ENCODE measurements at places on chromosomes 12 and 14.

DNA sequence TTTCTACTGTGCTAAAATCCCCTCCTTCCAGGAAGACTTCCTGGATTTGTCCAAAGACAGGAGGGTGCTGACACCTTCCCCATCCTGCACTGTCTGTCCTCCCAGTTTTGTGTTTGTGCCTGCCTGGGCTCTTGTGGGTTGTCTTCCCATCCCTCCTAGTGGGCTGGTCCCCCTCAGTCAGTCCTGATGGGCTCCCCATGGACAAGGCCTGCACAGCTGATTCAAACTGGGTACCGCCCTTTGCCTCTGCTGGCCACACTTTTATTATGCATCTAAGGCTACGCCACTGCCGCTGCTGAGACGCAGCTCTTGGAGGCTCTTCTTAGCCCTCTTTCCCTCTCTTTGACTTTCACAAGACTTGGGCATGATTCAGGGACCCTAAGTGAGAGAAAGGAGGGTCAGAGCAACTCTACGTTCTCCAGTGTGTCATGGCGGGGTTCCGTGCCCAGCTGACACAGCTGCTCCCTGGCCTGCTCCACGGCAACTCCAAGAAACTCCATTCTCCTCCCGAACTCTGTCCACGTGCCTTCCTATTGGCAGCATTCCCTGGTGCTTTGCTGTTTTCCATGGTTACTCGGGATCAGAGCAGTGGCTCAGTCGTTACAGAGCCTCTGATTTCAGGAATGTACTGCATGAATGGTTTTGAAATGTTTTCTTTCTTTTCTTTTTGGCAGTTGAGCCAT lies 3.8 kb upstream of the KRT85 start:
- no peak for DNase-seq

GRCh38 chr14:81710232-81710845 lies 176.7 kb upstream of the SEL1L start:
- no peak for DNase-seq

DNA sequence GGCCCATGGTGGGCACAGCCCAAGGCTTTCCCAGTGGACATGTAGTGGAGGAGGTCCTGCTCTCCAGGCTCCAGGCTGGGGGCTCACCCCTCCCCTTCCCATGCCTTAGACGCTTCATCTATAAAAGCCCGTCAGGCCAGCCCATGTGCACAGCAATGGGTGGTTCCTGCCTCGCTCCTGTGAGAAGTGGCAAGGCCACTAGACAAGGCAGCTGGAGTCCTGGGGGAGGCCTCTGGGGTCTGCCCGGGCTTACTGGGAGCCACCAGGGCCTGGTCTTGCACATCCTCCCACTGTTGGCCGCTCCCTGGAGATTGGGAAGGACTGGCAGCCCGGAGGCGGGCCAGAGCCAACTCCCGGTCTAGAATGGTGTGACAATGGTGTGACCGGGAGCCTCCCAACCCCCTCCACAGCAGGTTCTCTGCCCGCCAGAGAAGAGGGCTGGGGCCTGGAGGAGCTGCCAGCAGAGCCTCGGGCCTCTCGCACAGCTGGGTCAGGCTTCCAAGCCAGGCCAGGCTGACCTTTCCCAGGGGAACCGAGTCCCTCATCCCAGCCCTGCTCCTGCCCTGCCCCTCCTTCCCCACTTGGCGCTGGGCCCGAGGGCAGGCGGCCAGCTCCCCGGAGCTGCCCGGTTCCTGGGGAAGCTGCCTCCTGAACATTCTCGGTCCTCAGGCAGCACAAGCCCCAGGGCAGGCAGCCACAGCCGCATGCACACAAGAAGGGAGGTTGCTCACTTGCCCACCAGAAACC lies 97.9 kb downstream of the RFLNA start:
- DNase-seq, result no peak

DNA sequence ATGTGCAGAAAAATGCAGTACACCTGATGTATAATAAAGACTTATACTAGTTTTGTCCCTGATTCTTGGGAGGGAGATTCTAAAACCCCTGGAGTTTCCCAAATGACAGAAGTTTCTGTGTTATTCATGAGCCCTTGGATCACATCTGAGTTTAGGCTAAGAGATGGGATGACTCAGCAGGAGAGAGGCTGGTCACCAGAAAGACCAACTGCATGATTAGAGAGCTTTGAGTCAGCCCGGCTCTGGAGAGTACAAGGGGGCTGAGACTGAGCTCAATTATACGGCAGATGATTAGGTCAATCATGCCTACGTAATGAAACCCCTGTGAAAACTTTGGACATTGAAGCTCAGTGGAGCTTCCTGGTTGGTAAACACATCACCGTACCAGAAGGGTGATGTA lies 174.2 kb downstream of the SSPN start:
- DNase-seq, result no peak

DNA sequence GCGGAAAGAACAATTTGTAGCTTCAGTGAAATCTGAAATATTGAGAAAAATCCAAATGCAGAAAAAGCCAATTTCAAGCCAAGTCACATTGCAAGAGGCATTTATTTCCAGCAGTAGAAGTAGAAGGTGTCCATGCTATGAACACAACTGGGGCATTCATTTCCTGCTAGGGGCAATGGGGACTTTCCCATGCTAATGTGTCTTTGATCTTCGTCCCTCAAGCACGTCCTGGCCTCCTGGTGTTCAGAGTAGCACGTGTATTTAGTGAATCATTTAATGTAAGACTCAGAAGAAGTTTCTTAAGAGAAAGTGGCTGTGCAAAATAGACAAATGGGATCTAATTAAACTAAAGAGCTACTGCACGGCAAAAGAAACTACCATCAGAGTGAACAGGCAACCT lies 267.9 kb downstream of the TMEM132C start:
- DNase-seq, result no peak
